BE2C (cell line): ENCODE measurements at places on chromosomes 7 and 10.

DNA sequence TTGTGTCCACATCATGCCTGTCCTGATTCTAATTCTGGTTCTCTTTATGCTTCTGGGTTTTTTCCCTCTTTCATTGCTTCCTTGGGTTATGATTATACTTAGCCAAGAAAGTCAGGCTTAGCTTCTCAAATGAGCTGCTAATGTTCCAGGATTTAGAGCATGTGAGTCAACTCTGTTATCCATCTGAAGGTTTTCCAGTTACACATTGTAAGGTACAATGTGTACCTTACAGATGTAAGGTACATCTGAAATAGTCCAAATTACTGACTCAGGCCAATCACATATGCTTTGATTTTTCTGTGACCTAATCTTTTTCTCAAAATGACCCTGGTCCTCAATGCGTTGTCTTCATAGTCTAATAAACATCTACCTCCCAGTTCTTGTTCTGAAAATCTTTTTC is 13.3 kb upstream of the MIOS start:
- no peak for DNase-seq

DNA sequence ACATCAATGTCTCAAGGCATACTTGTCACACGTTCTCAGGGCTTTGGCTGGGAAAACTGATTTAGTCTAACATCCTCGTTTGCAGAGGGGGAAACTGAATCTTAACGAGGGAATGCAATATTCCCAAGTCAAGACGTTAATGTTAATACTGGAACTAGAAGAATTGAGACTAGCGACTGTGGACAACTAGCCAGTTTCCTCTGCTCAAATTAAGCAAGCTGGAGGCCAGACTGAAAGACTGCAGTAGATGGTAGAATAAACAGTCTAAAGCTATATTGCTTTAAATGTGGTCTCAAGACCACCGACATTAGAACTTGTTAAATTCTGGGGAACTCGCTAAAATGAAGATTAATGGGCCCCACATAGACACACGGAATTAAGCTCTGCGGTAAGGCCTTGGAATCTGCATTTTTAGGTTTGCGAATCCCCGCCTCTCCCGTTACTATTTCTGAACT is 639 bp upstream of the TFAM start:
- no peak for DNase-seq

DNA sequence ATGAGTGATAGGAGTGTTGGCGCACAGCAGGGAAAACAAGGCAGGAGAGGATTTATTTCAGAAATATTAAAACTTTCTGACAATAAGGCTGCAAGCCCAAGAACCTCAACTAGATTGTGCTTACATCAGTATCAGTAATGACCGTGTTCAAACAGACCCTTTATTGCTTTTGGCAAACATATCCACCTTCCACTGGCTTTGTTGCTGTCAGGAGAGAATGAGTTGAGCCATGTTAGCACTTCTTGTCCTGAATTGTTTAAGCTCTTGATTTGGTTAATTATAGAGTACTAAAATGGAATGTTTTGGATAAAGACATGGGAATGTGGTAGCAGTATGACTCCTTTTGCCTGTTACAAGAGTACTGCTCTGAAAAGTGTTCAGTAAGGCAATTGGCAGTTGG is 3.8 kb downstream of the AHCYL2 start:
- no peak for DNase-seq

GRCh38 chr7:151286148-151286547 is 37.7 kb upstream of the SMARCD3 start:
- DNase-seq: no peak

DNA sequence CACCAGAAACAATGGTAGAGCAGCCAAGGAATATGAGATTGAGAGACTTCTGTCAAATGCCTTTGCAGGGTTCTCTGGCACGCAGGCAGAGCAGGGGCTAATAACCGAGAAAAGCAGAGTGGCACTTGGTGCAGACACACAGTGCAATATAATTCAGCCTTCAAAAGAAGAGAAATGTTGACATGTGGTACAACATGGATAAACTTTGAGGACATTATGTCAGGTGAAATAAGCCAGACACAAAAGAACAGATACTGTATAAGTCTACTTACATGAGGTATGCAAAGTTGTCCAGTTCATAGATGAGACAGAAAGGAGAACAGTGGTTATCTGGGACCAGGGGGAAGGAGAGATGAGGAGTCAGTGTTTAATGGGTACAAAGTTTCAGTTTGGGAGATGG is 41.8 kb downstream of the ITIH5 start:
- DNase-seq: no peak

DNA sequence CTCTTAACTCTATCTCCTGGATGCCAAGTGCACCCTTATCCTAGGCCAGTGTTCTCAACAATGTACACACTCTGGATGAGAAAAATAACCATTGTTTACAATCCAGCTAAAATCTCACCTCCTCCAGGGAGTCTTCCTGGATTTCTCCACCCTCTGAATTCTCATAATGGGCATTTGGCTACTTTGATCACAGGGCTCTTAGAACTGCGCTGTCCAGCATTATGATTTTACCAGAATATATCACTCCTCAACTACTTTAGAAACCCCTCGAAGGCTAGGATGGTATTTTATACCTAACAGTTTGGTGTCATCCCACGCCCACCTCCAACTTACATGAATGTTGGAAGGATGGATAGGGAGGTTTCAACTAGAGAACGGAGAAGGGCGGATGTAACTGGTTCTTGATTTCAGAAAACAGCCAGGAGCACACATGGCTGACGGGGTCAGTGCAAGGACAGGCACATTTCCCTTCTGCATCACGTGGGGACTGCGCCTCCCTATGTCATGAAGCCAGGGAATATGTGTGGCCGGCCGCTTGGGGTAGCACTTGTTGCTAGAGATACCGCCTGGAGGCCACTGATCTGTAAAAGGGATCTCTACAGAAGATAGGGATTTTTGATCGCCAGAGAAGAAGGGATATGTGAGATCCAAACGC is 1.2 kb upstream of the ATP6V0E2 start:
- peak; percentile 86 for DNase-seq

- no peak for DNase-seq
Measured at GRCh38 chr7:41629711-41630111, 73.2 kb downstream of the INHBA start.

DNA sequence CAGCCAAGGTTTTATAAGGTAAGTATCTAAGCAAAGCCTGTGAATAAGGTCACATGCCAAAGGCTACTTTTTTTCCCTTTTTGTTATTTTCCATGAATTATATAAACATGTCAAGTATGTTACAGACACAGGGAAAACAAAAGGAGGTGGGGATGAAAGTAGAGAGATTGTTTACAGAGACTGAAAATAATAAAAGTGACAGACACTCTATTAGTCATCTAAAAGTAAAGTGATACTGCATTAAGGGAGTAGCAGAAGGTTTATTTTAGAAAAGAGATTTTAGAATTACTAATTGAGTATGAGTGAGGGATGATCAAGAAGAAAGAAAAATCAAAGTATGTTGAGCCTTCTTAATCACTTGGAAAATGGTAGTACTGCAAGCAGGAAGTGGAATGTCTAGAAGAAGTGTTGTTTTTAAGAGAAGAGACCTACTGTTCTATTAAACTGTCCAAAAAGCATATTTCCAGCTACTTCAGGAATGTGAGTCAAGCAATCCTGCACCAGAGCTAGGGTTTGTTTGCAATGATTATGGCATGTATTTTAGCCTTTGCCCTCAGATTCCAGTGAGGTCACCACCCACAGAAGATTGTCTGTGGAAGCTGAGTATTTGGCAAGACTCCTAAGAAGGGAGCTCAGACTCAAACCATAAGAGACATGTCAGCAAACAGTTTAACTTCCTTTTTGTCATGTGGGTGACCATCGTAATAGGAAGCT is 177.9 kb upstream of the PLXDC2 start:
- DNase-seq: no peak

- peak; percentile 75 for DNase-seq
Measured at GRCh38 chr10:59709395-59710125, at the start of gene SLC16A9. SLC16A9 (minus strand) TSS chr10:59709850; CDS start chr10:59684291, 25,559 bp downstream.

- DNase-seq: no peak
Measured at GRCh38 chr7:23062452-23062851, 43.1 kb upstream of the KLHL7 start.

DNA sequence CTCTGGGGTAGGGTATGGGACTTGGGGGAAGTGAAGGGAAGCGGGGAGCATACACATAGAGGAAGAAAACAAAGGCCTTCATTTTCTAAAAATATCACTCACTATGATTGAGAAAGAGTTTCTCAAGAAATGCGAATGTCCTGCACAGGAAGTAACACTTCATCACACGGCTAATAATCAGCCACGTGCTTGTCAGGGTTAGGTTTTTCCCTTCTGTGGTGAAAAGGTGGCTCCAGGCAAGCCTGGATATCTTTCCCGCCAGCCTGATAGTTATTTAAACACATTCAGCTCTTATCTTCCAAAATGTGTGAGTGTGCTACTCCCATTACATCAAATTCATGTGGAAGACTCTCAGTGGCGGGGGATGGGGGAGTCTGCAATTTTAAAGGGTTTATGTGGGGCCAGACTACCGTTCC is 166.4 kb upstream of the ADO start:
- DNase-seq: no peak

DNA sequence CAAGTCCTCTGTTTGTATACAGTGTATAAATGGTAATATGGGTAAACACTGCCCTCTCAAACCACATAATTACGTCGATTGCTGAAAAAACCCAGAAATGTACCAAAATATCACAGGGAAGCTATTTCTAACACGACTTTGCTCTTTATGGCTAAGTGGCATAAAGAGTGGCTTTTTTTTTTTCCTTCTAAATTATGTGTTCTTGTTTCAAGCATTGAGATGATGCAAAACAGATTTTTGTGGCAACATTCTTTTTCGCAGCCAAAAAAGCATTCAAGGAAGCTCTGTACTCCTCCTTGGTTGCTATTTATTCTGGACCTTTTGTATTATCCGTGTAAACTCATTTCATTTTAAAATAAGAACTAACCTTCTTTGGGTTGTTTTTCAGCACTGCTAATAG is 138.9 kb downstream of the VTI1A start:
- DNase-seq: no peak

GRCh38 chr10:79417266-79417665 is 28.2 kb downstream of the ZCCHC24 start:
- DNase-seq: no peak

DNA sequence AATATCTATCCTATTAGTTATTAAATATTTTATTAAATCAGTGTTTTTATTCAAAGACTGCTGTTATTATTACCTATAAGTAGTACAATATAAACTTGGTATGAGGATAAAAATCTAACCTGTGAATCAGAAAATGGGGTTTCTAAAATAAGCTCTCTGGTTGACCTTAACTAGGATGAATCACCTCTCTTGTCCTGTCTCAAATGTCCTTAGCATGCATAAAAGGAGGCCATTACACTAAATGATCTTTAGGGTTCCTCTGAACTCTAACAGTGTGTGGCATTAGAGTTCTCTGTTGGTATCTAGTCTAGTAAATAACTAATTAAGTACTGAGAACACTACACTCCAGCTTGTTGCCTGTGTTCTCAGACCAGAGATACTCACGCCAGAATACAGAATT is 143.1 kb upstream of the LRRTM3 start:
- DNase-seq: no peak

DNA sequence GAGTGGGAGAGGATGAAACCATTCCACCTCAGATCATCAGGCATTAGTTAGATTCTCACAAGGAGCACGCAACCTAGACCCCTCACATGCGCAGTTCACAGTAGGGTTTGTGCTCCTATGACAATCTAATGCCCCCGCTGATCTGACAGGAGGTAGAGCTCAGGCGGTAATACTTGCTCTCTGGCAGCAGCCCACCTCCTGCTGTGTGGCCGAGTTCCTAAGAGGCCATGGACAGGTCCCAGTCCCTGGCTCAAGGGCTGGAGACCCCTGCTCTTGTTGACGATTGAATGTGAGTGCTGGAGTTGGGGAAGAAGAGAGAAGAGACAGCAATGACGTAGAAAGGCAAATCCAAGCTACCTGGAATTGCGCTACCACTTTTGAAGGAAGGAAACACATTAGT is 267.2 kb downstream of the TFEC start:
- DNase-seq: no peak

- no peak for DNase-seq
Measured at GRCh38 chr10:90988802-90989201, 67.9 kb upstream of the ANKRD1 start.

DNA sequence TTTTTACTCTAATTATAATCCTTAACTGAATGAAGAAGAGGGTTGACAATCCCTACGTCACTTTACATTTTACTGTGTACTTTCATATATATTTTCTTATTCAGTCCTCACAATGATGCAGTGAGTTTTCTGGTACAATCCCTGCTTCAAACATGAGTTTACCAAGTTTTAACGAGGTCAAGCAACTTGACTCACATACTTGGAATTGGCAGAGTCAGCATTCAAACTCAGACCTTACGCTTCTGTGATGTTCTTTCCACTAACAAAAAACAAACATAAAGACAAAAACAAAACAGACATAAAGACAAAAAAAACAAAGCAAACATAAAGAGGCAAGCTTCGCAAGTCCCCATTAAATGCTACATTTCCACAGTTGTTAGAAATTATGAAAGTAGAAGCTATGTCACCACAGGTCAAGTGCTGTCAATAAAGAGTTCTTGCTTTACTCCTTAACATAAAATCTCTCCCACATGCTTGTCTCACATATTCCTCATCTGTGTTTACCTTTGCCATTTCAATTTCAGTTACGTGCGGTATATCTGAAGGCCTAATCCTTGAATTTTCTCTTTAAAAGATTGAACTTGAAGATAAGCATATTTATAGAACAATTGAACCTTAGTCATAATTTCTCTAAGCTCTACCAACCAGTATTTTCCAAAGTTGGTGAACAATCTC is 217.3 kb downstream of the CELF2 start:
- no peak for DNase-seq

DNA sequence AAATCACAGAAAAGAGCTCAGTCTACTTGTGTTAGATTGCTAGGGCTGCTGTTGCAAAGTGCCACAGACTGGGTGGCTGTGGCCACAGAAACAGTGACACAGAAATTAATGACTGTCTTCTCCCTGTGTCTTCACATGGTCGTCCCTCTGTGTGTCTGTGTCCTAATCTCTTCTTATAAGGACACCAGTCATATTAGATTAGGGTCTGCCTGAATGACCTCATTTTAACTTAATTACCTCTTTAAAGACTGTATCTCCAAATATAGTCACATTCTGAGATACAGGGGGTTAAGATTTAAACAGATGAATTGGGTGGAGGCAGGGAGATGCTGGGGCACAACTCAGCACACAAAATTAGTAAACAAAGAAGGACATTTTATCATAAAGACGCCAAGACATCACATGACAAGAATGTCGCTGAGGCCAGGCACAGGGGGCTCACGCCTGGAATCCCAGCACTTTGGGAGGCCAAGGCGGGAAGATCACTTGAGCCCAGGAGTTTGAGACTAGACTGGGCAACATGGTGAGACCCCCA is 23.3 kb upstream of the PARD3 start:
- DNase-seq: peak; percentile 18
